ENCODE measurements at places on chromosomes 1 and 21. TPM values are rescaled to one million over a fixed set of nuclear protein-coding genes. Genes with fewer than 3 reads are reported as not detected.

The MYOG gene
- not detected for total RNA-seq

DNA sequence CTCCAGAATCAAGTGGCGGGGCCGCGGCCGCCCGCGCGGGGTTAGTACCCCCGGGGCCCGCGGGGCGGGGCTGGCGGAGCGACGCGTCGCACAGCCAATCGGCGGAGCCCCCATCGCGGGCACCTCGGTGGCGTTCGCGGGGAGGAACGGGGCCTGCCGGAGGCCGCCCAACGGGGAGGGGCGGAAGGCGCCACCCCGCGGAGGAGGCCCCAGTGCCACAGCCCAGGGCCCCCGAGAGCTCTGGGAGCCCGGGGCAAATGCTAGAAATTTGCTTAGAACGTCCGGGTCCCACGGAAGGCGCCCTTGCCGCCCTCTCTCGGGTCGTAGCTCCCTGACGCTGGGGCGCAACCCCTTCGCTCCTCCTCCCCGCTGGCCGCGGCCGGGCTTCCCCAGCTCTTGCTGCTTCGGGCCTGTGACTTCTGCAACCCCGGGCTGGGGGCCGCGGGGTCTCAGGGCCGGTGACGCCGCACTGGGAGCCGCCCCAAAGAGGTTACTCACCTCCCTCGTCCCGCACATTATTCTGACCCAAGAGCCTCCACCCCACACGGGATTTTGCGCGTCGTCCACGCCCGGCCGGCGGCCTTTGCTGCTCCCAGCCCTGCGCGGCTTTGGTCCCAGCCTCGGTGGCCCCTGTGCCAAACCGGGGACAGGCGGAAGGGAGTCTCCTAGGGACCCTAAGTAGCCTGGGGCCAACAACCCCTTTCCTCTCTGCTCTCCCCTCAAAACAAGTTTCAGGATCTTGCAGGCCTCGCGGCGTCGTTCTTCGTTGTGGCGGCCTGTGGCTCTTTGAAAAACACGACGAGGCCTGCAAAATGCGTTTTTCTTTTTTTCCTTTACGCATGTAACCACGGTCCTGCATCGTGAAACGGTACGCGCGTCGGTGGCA, at the start of gene RUNX3:
Gene RUNX3, minus strand, starts transcription at position 17 of the 886 bp plus-strand sequence. CDS start 408 bp downstream, outside the sequence.
- DNase-seq, result peak; percentile 97

DNA sequence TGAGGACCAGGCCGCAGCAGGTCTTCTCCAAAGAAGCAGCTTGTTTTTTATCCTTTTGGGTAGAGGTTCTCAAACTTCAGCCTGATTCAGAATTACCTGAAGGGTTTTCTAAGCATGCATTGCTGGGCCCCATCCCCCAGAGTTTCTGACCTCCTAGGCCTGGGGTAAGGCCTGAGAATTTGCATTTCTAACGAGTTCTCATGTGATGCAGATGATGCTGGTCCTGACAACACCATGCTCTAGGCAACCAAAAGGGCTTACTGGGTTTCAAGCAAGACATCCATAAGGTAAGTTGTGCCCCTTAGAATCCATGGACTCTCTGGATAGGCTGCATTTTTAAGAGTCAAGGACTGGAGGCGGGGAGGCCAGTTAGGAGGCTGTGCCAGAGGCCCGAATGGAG, 295.1 kb downstream of the HHIPL2 start:
- no peak for DNase-seq

The MFSD2A gene
- total RNA-seq, result 11.0 TPM

The AMY1A gene
- not detected for total RNA-seq

- DNase-seq, result no peak
Observed at GRCh38 chr1:20726118-20726911, 6.2 kb downstream of the SH2D5 start.

DNA sequence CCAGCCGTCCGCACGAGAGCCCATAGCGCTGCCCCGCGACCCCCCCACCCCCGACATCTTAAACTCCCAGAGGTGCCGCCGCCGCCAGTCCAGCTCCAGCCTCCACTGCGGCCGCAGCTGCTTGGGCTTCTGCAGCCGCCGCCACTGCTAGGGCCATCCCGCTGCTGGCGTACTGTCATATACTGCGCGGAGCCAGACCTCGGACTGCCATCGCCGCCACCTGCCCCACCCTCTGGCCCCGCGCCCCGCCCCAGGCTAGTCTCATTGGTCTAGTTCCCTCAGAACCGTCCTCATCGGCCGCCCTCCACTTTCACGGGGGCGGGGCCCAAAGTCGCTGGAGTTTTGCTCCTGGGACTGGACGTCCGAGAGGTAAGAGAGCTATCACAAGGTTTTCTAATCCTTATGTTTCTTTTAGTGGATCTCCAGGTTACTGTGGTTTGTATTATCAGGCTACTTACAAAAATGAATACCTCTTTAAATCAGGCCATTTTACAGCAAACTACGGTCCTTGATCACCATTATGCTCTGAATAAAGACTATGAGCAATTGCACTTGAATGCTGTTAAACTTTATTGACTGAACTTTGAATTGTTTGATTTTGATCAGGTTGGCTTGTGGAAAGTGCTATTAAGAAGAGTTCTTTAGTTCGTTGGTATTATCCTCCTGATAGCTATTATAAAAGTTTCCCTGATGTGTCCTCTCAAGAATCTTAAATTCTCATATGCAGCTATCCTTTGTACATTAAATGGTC, 2.8 kb upstream of the CD1D start:
- peak; percentile 85 for DNase-seq
